ENCODE measurements at places on chromosomes 12 and 14.

DNA sequence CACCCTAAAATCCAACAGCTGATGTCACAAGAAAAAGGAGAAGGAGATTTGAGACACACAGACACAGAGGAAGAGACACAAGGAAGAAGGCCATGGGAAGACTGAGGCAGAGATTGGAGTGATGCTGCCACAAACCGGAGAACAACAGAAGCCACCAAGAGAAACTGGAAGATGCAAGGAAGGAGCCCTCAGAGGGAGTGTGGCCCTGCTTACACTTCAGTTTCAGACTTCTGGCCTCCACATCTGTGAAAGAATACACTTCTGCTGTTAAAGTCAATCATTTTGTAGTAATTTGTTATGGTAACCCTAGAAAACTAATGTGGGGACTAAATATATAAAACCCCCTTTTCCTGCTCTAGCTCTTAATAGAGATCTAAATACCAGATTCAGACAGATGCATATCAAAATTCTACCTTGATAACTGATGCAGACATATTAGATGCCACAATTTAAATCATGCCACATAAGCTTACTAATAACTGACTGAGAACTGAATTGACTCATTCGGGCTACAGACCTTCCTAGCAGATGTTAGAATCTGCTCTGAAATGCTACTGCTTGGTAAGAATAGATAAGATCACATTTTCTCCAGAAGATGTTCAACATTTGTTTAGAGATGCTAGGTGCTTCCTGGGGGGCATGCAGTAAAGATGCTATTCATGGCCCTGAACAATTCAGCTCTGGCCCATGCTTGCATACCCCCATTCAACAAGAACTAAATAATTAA lies 113.1 kb upstream of the CCND2 start:
- DNase-seq, result no peak

GRCh38 chr14:74964787-74965485 lies 9.5 kb upstream of the PGF start:
- DNase-seq, result no peak

DNA sequence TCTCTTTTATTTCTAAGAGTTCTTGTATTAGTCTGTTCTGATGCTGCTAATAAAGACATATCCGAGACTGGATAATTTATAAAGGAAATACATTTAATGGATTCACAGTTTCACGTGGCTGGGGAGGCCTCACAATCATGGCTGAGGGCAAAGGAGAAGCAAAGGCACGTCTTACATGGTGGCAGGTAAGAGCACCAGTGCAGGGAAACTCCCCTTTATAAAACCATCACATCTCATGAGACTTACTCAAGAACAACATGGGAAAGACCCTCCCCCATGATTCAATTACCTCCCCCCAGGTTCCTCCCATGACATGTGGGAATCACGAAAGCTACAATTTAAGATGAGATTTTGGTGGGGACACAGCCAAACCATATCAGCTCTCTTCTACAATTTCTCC lies 503.0 kb downstream of the NPAS3 start:
- no peak for DNase-seq

GRCh38 chr14:21042918-21043317 lies 756 bp downstream of the RNASE7 start:
- DNase-seq, result no peak

- DNase-seq, result no peak
These were observed 318.2 kb downstream of the NUAK1 start for GRCh38 chr12:105820429-105821125.

DNA sequence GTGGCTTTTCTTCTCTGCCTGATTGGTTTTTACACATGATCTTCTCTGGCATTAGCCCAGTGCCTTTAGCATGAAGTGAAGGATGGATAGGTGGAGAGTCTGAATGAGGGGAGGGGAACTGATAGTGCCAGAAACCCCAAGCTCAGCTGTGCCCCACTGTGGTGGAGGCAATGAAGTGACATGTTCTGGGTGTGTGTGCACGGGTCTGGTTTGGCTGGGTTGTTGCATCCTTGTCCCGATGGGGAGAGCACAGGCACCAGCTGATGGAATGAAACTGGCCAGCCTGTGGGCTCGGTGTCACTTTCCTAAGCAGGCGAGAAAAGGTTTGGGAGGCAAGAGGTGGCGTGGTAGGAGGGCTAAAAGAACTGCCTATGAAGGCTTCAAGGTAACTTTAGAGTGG lies 65.3 kb downstream of the CACNA1C start:
- DNase-seq, result no peak

DNA sequence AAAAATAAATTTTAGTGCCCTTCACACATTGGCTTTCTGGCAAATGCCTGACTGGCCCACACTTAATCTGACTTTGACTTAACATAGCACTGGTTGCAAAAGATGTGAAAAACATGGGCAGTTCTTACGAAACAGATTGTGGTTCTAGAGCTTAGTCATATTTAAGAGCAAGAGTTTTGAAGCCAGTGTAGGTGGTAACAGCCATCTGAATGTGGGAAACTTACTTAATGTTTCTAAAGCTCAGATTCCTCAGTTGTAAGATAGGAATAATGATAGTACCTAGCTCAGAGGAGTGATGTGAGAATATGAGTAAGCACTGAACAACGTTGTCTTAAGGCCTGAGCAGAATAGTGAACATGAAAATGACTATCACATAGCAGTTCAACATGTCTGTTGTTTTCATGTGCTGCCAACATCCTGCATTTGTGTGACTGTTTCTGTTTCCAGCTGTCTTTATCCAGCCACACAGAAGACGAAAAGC lies 262.7 kb downstream of the SYT1 start:
- no peak for DNase-seq

DNA sequence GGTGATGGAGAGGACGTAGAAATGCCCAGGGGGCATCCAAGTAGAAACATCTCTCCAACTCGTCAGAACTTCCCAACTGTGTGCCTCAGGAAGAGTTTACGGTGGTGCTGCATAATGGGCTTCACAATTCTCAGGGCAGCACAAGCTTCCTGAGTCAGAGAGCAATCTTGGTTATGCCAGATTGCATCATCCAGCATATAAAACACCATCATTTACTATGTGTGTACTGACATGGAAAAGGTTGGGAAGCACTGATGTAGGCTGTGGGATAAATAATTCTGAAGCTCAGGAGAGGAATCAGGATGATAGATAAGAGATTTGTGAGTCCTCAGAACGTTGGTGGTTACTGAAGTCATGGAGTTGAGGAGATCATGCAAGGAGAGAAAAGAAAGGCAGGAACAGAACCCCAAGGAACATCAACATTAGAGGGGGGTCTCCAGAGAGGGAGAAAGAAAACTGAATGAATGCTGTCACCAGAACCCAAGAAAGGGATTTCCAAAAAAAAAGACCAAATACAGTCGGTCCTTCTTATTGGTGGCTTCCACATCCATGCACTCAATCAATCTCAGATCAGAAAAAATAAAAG lies 4.7 kb upstream of the NCKAP5L start:
- DNase-seq, result no peak

- DNase-seq, result no peak
These were observed 60.0 kb downstream of the CFAP54 start for GRCh38 chr12:96549341-96549740.

GRCh38 chr14:71309756-71310155 lies 402.5 kb downstream of the PCNX1 start:
- no peak for DNase-seq

GRCh38 chr12:111029732-111030131 lies 109.4 kb upstream of the MYL2 start:
- DNase-seq, result no peak

GRCh38 chr14:65392296-65392695 lies 20.2 kb upstream of the FUT8 start:
- DNase-seq, result no peak

DNA sequence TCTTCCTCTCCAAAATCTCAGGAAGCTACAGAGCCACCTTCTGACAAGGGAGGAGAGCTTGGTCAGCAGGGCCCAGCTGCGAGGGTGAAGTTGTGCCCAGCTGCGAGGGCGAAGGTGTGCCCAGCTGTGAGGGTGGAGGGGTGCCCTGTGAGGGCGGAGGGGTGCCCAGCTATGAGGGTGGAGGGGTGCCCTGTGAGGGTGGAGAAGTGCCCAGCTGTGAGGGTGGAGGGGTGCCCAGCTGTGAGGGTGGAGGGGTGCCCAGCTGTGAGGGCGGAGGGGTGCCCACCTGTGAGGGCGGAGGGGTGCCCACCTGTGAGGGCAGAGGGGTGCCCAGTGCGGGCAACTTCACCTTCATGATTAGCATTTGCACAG lies 20.4 kb upstream of the TTC7B start:
- DNase-seq, result no peak

DNA sequence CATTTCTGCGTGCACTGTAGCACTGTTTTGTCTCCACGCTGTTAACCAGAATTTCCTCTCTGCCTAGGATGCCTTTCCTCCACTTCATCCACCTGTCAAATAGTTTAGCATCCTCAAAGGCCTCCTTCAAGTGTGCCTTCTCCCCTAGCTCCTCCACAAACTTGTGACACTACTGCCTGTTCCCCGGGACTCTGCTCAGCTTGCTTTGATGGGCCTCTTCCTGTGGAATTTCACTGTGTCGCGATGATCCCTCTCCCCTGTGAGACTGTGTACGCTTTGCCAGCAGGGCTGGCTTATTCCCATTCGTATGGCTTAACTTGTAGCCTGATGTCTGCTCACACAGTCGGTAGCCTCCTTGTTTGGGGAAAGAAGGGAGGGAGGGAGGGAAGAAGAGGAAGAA lies 426.8 kb downstream of the VRK1 start:
- no peak for DNase-seq

- no peak for DNase-seq
These were observed 98.9 kb downstream of the ZFP36L1 start for GRCh38 chr14:68693926-68694325.

GRCh38 chr14:56216626-56217379 lies 98.6 kb downstream of the PELI2 start:
- no peak for DNase-seq

DNA sequence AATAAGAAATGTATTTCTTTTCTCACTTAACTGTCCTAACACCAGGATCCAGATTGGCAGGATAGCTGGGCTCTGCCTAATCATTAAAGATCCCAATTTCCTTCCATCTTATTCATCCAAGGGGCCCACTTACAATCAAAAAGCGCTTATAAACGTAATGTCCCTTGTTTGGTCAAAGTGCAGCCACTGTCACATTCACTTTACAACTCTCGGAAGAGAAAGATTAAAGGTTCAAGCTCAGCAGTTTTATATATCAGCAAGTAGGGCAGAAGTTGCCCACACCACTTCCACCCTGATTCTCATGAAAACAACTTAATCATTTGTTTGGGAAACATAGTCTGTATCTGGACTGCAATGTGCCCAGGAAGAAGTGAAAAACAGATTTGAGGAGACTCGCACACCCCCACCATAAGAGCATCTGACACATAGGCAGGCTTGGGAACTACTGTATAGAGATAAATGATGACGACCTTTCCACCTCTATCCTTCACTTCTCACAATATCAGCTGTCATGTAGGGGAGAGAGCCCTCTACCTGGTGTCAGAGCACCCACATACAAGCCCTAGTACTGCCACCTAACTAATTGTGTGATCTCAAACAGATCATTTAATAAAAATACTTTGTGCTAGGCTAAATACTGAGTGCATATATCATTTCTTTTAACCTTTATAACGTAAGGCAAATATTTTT lies 80.8 kb downstream of the CAPZA3 start:
- no peak for DNase-seq

- no peak for DNase-seq
These were observed 170.0 kb upstream of the SLC16A7 start for GRCh38 chr12:59425798-59426197.

DNA sequence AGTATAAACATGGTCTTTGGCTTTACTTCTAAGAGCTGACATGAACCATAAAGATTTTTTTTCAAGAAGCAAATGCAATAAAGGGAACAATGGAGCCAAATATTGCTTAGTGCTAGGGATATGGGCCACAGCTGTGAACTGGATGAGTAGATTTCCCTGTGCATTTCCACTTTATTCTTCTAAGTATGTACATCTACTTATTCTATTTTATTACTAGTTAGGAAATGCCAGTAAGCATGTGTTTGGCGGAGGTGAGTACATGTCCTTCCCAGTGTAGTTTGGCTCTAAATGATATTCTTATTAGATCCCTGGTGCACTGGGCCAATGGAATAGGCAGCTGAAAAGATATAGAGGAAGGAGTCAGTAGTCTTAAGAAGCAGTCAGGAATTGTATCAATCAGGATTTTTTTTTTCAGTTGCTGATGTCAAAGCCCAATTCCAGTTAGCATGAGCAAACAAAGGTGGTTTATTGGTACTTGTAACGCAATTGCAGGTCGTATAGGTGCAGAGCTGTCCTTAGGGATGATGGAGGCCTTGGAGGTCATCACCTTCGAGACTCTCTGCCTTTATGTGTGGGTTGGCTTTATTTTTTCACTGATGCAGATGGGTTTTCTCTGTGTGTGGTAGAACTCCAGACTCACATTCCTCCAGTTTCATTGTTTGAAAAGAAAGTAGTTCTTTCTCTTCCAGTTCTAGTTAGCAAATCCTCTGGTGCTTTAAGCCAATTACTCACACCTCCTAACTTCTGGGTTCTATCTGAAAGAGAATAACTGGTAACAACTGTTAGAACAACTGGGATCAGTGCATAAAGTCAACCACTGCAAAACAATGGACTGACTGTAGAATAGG lies 139.0 kb upstream of the LRIG3 start:
- no peak for DNase-seq

GRCh38 chr14:95679148-95679815 lies 6.9 kb upstream of the TCL1B start:
- no peak for DNase-seq

All from stimulated activated CD8-positive, alpha-beta memory T cell treated with anti-CD3 and anti-CD28 coated beads, Interleukin-2, amount 100 ng/mL, for 1 hour (primary cell).